ENCODE measurements at places on chromosomes 12 and 14.

DNA sequence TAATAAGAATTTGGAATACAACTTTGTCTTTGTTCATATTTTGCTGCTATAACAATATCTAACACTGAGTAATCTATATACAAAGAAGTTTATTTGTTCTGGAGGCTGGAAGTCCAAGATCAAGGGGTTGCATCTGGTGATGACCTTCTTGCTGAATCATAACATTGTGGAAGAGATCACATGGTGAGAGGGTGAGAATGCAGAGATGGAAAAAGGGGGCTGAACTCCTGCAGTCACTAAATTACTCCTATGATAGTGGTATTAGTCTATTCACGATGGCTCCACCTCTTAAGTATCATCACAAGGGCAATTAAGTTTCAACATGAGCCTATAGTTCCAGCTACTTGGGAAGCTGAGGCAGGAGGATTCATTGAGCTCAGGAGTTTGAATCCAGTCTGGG, 4.5 kb upstream of the AKAP6 start:
- DNase-seq = no peak

- no peak for DNase-seq
Observed at GRCh38 chr14:72755766-72756165, 138.1 kb downstream of the DPF3 start.

GRCh38 chr12:31562594-31563328, 28.2 kb downstream of the DENND5B start:
- DNase-seq = no peak

- no peak for DNase-seq
Observed at GRCh38 chr14:52044791-52045522, 23.9 kb downstream of the NID2 start.

GRCh38 chr14:89422952-89423345, 5.9 kb upstream of the FOXN3 start:
- no peak for DNase-seq

- no peak for DNase-seq
Observed at GRCh38 chr12:117321572-117321971, 39.9 kb downstream of the NOS1 start.

DNA sequence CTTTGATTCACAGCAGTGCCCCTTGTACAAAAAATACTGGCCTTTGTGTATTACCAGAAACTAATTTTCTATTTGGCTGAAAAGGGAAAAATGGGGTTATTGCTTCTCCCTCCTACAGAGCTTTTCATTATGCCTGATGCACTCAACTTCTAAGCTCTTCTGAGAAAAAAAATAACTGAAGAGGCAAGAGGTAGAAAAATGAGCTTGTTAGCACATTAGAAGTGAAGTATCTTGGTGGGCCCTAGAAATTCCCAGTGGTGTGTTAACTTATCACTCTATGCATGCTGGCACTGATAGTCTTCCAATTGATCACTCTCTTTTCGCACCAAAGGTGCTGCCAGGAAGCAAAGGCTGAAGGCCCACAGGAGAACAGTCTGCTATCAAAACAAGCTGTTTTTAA, 17.1 kb downstream of the INSM2 start:
- DNase-seq = no peak

DNA sequence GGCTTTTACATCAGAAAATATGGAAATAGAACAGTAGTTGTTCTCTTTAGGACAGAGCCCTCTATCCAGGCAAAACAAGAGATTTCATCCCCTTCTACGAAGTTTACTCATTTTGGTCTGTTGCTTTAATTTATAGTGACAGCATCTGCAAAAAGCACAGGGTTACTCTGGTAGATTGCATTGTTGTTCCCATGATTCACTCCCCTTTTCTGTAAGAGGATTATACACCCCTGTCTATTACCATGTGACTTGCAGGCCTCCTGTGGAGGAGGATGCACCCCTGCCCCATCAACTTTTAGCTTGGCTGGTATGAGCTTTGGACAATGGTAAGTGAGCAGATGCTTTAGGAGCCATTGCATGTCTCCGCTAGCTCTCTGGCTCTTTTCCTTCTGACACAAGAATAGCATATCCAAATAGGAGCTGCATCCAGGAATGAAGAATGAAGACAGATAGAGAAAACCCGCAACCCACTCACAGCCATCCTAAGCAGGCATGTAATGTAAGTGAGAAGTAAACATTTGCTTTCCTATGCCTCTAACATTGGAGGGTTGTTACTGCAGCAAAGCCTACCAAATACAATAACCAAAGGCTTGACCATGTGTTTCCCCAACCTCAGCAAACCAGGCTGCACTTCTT, 304.2 kb downstream of the AKAP6 start:
- no peak for DNase-seq

- DNase-seq = peak; percentile 88
Observed at GRCh38 chr12:89708565-89709156, at the start of gene ATP2B1. Gene ATP2B1, minus strand, starts transcription at chr12:89708838. Its CDS starts 52,952 bp downstream, at chr12:89655886.

DNA sequence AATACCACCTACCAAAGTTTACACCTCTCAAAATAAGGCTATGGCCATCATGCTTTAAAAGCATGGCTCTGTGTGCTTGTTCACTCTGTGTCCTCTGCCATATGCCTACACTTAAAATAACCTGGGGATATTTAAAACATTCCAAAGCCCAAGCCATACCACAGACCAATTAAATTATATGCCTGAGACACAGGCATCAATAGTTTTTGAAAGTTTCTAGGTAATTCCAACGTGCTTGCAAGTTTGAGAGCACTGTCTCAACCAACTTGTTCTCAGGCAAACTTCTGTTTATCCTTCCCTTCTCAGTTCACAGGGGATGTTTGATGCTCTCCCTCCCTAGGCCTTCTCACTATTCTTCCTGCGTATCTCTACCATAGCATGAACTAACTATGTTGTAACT, 3.4 kb upstream of the FRMD6 start:
- DNase-seq = no peak

DNA sequence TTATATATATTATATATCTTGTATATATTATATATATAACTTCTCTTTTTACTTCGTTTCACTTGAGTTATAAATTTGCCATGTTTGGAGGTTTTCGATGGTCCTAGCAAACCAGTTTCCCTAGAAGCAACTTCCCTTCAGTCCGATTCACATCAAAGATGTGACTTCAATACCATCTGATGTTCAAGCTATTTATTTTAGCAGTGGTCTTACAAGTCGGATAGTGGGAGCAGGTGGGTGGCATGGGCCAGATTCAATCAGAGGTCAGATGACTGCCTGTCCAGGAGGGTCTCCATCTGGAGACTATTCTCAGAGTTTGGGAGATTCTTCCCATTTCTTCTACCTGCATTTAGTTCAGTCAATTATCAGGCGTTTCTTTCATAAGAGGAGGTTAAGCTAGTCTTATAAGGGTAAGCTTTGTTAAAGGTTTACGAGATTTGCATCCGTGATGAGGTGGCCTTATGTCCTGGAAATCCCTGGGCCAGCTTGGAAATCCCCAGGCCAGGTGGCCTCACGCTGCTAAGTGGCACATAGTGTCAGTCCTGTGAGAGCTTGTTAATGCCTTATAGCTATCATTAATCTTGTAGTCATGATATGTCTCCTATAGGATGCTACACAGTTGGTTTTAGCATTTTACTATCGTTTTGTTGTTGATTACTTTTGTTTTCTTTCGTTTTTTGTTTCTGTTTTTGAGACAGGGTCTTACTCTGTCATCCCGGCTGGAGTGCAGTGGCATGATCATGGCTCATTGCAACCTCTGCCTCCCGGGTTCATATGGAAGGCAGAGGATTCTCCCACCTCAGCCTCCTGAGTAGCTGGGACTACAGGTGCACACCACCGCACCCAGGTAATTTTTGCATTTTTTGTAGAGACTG, 145.8 kb downstream of the BICD1 start:
- no peak for DNase-seq

DNA sequence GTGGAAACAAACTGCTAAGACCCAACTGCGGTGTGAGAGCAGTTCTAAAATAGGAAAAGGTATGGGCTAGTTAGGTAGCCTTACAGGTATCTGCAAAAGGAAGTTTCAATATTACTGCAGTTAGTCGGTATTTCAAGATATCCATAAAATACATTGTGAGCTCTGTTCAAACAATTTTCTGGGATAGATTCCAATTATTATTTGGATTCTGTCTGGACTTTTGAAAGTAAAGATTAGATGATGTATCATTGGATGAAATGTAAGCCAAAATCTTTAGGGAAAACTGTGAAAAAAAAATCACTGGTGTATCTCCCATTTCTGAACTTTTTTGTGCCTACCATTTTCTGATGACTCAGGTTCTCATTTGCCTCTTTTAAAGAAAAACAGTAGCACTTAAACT, 621.6 kb downstream of the CCER1 start:
- no peak for DNase-seq

- no peak for DNase-seq
Observed at GRCh38 chr12:46158501-46158900, 110.3 kb downstream of the SLC38A1 start.

GRCh38 chr12:12562016-12562483, 613 bp downstream of the DUSP16 start:
- DNase-seq = no peak

DNA sequence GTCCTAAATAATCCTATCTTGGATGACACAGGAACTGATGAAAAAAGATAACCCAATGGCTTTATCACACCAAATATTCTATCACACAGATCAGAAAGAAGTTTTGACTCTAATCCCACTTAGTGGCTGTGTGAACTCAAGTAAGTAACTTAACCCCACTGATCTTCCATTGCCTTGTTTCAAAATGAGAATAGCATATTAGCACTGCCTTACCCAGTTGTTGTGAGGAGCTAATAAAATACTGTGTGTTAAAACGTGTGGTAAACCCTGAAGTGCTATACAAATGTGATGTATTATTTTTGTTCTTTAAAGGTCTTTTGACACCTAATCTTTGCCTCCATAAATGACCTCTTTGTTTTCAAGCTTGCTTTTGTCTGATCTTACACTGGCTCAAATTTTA, 60.9 kb upstream of the ARID2 start:
- DNase-seq = no peak

- no peak for DNase-seq
Observed at GRCh38 chr14:23206422-23207145, 23.1 kb upstream of the SLC7A8 start.

DNA sequence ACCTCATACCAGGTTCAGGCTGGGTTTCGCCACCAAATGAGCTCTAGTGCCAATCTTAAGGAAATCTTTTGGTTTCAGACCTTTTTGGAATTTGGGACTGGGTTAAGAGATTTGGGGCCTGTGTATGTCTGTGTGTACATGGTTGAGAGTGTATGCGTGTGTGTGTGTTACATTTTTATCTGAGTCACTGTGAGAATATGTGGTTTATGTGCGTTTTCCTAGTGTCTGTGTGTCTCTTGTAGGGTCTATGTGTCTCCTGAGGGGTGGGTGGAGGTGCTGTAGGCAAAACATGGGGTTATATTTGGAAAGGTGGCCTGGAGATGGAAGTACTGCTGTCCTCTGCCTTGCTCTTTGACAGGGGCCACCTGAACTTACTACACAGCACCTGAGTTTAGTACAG, 17.9 kb downstream of the C12orf43 start:
- DNase-seq = no peak

DNA sequence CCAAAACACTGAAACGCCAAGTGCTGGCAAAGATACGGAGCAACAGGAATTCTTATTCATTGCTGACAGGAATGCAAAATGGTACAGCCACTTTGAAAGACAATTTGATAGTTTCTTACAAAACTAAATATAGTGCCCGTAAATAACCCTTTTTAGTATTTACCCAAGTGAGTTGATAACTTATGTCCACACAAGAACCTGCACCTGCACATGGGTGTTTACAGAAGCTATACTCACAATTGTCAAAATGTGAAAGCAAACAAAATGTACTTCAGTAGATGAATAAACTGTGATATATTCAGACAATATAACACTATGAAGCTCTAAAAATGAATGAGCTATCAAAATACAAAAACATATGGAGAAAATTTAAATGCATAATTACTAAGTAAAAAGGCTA, 86.6 kb downstream of the ATXN7L3B start:
- no peak for DNase-seq

GRCh38 chr12:69425417-69425816, 44.8 kb upstream of the FRS2 start:
- no peak for DNase-seq

GRCh38 chr12:106171117-106171750, 32.5 kb upstream of the NUAK1 start:
- no peak for DNase-seq

- no peak for DNase-seq
Observed at GRCh38 chr14:74591899-74592298, 20.1 kb downstream of the LTBP2 start.

DNA sequence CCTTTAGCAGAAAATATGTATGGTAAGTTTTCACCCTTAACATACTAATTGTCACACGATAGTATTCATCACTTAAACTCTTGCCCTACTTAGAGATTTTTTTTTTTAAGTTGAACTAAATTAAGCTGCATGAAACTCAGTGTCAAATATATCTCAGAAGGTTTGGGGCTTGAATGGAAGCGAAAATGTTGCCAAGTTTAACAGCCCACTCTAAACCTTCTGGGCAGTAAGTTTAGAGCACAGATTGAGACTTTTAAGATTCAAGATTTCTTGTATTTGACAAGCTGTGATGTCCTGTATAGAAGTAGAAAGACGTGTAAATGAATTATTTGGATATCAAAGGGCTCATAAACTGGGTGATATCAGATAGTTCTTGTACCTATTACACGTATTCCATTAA, 287.3 kb upstream of the FLRT2 start:
- no peak for DNase-seq

- DNase-seq = no peak
Observed at GRCh38 chr12:64760808-64761573, 1.8 kb upstream of the GNS start.

- DNase-seq = no peak
Observed at GRCh38 chr12:7128681-7129286, at the start of gene RBP5. Gene RBP5, minus strand, starts transcription at chr12:7128889. Its CDS starts 114 bp downstream, at chr12:7128775.

- no peak for DNase-seq
Observed at GRCh38 chr12:104371043-104371870, 67.7 kb downstream of the EID3 start.

DNA sequence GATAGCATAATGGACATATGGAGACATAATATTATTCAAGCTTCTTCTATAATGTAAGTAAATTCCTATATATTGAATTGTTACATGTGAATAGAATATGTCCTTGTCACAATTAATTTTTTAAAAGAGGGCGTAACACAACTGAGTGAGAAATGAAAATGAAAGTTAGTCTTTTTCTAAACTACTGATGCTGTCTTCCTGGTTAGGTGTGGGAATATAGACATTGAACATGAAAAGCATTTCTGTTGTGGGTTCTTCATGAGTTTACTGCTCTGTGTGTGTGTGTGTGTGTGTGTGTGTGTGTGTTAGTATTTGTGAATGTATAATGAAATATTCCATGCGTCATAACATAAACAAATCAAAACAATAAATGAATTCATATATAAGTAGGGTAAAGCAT, 40.5 kb upstream of the RTL1 start:
- DNase-seq = no peak

- no peak for DNase-seq
Observed at GRCh38 chr14:65789363-65789762, 376.8 kb downstream of the FUT8 start.

DNA sequence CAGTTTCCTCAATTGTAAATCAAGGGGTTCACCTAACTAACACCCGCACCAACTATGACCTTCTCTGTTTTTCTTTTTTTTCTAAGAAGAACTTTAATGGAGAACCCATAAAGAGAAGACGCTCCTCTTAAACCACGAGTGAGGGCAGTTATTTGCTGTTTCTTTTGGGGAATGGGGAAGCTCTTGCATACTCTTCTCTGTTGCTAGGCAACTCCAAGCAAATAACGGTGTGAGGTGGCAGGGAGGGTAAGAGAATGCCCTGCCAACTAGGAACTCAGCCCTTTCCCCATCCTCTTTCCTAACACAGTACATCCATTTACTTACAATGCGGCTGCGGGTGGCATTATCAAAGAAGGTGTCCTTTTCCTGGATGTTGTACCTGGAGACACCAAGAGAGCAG, 114.9 kb downstream of the ANO2 start:
- DNase-seq = no peak

- DNase-seq = peak; percentile 57
Observed at GRCh38 chr12:100199347-100200149, 1.1 kb upstream of the ACTR6 start.
